ENCODE measurements at places on chromosomes 2 and 18.

- DNase-seq: no peak
These were observed 71.4 kb upstream of the CELF4 start for GRCh38 chr18:37636831-37637477.

DNA sequence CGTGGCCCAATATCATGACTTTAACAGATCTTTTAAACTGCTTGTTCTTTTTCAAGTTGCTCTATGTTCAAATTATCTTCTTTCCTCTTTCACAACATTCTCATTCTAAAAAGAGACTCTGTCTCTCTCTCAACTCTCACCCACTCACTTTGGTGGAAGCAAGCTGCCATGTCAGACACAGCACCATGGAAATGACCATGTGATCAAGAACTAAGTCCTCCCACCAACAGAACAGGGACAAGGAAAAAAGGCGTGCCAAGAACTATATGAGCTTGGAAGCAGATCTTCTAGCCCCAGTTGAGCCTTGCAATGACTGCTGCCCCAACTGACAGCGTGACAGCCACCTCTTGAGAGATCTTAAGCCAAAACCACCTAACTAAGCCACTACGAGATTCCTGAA, 23.9 kb downstream of the BAZ2B start:
- no peak for DNase-seq

DNA sequence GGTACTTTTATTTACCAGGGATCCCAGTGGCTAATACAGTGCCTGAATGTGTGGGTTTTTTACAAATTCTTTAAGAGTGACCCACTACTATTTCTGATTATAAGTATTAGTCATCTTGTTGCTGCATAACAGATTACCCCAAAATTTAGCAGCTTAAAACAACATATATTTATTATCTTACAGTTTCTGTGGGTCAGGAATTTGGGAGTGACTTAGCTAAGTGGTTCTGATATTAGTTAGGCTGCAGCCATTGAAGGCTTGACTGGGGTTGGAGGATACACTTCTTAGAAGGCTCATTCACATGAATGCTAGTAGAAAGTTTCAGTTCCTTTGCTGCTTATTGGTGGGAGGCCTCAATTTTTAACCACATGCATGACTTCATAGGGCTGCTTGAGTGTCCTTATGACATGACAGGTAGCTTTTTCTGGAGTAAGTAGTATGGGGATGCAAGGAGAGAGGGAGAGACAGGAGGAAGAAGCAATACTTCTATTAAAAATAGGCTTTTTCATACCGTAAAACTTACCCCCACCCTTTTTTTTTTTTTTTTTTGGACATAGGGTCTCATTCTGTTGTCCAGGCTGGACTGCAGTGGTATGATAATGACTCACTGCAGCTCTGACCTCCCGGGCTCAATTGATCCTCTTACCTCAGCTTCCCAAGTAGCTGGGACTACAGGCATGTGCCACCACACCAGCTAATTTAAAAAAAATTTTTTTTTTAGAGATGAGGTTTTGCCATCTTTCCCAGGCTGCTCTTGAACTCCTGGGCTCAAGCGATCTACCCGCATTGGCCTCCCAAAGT, 13.3 kb upstream of the POLE4 start:
- no peak for DNase-seq

DNA sequence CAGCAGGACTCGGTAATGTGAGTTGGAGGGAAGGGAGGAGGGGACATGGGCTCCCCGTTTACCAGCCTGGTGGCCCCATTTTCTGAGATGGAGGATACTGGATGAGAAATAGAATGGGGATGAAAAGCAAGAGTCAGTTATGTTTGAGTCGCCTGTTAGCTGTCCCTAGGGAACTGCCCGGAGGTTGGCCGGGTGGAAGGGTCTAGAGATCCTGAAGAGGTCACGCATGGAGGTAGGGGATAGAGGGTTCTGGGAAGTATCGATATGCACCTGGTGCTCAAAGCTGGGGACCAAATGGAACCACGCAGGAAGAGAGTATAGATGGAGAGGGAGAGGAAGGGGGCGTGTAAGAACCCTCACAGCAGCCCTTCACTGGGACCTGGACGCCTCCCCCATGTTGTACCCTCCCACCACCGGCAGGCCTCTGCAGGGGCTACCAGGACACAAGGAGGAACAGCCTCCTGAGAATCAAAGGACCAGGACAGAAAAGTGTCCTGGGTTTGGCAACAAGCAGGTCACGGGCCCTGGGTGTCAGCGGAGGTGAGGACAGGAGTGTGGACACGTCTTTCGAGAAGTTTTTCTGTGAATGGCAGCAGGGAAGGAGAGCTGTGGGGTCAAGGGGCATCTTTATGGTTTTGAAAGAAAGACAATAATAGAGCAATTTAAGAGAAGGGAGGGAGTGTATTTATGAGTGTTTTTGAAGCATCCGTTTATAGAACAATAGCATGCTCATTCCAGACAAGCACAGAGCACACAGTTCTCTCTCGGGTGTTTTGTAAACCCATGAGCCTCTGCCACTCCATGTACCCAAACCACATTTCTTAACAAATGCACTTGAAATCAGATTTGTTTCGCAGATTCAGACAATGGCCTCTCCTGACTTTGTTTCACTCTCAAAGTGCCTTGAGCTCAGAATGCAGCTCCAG, 132.2 kb downstream of the SMAD7 start:
- no peak for DNase-seq

DNA sequence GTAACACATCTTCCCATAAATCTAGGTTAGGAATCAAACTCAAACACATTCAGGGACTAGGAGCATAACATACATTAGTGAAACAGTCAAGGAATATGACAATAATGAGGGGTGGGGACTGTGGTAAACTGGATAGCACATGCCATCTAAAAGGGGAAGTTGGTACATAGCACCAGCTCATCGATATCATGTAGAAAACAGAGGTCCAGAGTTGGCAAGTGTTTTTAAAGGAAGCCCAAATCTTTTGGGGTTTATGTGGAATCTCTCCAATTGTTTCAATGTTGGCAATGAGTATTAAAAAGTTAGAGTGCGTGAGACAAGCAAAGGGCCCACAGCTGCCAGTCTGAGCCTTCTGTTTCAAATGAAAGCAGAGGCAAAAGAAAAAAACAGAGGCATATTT, 24.4 kb downstream of the KLF7 start:
- no peak for DNase-seq

DNA sequence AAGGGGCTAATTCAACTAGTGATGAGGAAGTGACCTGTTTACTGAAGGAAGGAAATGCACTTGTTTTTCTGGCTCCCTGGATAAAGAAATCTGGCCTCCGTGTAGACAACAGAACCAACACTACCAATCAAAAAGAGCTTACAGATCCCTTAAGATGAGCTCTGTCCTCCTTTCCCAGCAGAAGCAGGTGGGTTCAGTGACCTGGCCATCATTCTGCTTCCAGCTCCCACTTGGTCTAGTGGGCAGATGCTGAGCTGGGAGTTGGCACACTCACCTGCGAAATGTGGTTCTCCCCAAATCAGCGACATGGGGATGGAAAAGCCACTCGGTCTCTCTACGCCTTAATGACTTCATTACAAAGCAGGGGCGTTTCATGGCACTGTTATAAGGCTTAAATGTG, 132.6 kb downstream of the AFF3 start:
- no peak for DNase-seq

DNA sequence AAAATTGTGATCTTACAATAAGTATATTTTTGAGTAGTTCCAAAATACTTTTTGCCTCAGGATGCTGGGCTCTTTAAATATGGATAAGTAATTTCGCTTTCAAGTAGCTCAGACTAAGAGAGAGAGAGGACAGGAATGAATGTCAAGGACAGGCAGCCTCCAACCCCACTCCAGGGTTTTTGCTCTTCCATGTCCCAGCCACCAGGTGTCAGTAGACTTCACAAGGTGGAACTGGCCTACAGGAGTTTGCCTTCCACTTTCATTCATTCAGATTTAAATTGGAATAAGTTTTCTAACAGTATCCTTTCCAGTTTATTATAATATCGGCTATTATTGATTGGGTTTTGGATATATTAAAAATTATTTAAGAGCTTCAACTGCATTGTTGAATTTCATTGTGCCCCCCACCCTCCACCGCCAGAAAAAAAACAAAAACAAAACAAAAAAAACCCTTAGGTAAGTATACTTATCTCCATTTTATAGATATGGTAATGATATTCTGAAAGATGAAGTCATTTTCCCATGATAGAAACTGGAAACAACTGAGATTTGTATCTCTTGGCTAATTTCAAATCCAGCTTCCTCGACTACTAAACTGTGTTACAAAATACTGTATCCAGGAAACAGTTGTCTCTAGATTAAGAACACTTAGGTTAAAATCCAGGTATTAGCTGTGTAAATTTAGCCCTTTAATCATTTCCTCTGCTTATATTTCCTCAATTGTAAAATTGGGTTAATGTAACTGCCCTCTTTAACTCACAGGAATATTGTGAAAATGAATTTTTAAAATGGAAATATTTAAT, 793.1 kb downstream of the ERBB4 start:
- no peak for DNase-seq

GRCh38 chr2:4673025-4673489, 969.7 kb downstream of the DCDC2C start:
- DNase-seq: no peak

DNA sequence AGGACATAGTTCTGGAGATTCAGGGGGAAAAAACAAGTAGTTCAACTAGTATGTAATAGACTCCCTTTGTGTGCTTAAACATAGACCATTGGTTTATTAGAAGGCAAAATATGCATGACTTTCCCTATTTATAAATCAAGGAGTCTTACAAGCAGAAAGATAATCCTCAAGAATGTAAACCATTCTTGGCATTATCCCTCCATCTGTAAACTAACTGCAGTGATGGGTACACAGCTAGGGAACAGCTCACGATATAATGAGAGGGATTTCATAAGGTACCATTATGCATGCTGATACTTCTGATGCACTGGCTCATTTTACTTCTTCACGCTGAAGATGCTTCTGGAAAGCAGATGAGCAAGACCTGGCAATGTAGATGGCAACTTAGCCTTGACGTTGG, 878 bp downstream of the FBXO15 start:
- DNase-seq: no peak

DNA sequence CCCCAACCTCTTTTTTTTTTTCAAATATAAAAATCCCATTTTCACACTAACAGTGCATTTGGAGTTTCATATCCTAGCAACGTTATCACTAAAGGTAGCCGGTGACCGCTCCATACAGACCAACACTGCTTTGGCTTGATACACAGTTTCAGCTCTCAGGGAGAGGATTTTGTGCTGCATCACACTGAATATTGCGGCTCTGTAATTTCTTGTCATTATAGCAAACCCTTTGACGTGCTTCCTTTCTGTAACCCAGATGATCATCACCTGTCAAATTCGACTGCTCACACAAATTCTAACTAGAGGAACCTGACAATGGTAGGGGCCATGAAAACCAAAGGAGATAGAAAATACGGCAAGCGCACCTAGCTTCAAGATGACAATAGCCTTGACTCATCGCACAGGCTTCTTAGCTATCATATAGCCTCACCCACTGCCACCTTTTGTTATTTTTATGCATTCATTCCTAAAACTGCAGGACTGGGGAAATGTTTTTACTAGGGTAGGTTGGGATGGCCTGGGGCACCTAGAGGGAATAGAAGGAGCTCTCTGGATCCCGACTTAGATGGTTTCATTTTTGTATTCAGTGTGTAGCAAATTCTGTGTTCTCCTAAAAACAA, 582.9 kb upstream of the PIK3C3 start:
- DNase-seq: no peak

DNA sequence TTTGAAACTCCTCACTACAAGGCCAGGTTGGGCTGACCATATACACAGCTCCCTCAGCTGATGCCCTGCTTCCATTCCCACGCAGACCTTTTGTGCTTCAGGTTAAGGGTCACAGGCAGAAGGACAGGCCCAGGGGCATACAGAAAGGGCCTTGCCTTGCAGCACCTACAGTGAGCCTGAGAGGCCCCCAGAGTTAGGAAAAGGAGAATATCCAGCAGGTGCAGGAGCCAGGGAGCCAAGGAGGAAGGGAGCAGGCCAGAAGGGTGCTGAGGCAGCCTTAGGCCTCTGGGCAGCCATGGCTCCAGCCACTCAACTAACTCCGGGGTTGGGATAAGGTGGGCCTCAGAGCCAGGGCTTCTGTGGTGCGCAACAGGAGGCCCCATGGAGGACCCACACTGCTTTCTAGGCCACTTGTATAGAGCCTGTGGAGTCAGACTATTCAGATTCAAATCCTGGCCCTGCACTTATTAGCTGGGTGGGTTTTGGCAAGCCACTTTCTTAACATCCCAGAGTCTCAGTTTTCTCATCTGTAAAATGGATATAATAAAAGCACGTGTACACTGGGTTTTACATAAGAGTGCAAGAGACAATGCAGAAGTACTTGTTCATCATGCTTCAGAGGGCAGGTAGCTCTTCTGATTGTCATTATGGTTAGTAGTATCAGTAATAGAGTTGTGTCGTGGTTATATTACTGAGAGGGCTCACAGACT, 214.6 kb upstream of the HAAO start:
- DNase-seq: no peak

- no peak for DNase-seq
These were observed 62.1 kb downstream of the SMAD4 start for GRCh38 chr18:51092117-51092516.

DNA sequence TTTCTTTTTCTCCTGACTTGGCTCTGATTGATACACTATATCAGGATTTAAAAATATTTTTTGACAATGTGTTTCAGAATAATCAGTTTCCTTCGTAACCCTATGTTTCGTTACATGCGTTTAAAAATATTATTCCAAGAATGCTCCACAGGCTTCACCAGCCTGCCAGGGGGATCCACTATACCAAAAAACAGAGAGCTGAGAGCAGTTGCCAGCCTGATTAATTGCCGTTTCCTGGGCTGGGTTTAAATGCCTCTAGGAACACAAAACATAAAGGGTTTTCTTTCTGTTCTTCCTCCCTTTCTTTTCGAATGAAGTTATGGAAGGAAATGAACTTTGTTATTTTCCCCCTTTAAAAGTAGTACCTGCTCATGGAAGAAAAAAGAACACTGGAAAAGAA, 47.9 kb downstream of the LRRFIP1 start:
- DNase-seq: no peak

DNA sequence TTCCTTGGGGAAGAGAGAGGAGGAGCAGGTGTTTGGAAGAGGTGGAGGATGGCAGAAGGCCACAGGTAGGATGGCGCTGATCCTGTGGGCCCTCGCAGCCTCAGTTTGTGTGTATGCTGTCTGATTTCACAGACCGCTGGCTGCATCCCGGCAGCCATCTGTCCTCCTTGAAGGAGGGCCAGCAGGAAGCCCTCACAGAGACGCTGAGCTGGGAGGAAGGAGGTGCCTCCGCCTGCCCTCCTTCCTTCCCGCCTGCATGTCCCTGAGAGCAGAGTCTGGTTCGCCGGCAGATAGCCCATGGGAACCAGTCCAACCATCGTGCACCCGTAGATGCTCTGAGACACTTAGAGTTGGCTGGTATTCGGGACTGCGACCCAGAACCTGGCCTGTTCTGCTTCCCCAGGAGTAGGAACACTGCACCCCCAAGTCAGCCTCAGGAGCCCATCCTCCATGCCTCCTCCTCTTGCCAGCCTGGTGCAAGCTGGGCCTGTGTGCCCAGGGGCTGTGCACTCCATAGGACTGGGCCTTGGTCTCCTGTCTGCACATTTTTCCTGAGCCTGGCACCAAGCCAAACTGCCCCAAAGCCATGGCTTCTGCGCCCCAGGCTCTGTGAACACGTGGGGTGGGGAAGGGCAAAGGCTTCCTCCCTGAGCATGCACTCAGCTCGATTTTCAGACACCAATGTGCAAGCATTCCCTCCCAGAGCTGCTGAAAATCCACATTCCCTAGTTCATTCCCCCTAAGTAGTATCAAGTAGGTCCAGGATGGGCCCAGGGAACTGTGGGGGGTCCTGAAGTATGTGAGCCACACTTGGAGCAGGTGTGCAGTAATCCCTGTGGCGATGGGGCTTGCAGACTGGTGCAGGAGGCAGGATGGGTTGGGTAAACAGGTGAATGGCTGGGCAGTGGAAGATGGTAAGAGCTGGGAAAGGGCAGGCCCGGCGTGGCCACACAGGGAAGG, 115.6 kb downstream of the SEPTIN10 start:
- no peak for DNase-seq
